ENCODE measurements at places on chromosomes 1 and 21.

DNA sequence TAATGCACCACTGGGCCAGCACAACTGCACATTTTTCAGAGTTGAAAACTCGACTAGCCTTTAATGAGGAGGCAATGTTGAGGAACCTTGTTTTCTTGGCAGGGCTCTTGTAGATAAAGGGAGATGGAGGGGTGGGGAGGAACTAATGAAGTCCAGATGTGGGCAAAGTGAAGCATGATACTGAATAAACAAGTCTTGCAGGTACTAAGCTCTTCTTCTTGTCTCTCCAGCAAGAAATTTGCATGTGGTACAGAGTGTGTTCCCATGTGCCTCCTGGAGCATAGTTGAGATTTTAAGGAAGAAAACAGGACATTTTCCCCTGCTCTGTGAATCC lies 47.0 kb downstream of the PLPP3 start:
- peak; percentile 42 for DNase-seq

GRCh38 chr1:53266038-53266437 lies 27.7 kb upstream of the MAGOH start:
- DNase-seq = no peak

GRCh38 chr1:220784751-220785150 lies 2.0 kb upstream of the MTARC1 start:
- DNase-seq = no peak

- DNase-seq = no peak
Observed at GRCh38 chr1:55926906-55927471, 652.4 kb downstream of the PLPP3 start.

DNA sequence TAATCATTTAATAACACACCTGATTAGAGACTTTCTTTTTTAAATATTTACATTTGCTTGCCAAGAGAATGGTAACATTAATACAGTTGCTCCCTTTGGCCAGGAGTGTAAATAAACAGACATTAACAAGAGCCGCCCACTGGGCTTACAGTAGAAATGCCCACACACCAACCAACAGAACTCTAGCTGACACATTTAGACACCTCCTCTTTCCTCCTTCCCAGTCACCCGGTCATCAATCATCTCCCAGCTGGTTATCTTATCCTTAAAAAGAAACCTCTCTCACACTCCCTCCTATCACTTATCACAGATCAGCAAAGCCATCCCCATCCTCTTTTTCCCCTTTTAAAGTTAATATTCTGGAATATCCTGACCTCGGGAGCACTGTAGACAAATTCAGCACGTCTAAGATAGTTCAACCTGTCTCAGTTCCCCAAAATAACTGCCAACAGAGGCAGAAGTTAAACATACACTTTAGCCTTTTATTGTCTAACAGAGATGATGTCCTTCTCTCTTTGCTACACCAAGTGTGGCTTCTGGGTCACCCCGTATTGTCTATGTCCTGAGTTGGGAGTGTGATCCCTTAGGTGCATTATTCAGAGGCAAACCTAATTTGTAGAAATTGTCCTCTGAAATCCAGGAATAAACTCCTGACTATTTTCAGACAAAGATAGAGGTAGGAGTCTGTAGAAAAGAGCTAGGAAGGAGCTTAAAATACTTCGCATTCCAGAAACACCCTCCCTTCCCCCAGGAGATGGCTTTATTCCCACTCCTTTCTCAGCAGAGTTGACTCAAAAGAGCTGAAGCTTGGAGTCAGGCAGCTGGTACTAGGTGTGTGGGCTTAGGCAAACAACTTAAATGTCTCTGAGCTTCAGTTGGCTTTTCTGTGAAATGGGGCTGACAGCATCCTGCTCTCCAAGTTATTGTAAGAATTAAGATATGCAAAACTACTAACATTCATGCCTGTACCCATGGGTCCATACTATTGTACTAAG lies 8.8 kb downstream of the MYCL start:
- peak; percentile 68 for DNase-seq

DNA sequence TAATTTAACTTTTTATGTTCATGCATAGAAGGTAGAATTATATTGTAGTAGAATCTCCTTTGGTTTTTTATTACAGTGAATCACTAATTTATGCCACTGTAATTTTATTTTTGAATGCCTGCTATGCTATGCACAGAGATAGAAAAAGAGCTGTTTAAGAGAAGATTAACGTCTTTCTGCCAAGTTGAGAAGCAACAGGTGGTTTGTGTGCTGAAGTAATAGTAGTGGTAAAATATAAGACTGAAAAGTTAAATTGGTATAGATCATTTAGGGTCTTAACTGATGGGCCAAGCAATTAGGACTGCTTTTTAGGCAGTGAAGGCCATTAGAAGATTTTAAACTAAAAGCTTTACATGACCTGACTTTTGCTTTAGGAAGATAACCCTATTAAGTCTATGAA lies 115.1 kb downstream of the SYT14 start:
- DNase-seq = no peak

- DNase-seq = no peak
Observed at GRCh38 chr1:107415241-107415640, 274.4 kb downstream of the NTNG1 start.

- DNase-seq = no peak
Observed at GRCh38 chr21:34944015-34944755, 104.9 kb downstream of the RUNX1 start.

DNA sequence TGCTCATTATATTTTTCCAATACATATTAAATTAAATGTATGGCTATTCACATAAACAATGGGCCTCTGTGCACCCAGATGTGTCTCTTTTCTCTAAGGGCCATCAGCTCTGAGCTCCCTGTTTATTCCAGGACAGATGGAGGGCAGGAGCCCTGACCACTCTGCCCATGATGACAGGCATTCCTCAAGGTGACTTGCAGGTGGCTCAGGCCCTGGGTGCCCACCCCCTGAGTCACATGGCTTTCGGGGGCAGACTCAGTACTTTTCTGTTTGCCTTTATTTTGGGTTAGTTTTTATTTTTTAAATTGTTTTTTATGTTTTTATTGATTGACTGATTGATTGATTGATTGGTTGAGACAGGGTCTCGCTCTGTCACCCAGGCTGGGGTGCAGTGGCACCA lies 6.4 kb upstream of the LRP8 start:
- no peak for DNase-seq

DNA sequence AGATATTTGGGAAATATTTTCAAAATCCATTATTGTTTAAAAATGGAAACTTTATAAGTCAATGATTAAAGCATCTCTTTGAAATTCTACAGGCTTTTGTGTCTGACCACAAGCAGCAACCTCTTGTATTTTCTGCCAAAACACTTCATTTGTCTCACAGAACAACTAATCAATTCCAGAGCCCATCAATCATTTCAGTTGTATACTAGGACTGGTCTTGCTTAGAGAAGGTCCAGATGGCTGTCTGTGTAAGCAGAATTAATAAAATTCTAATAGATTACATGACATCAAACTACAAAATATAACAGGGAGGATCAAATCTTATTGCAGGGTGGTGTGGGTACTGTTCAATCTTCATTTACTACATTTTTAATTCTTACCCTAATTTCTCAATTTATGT lies 76.4 kb downstream of the ACBD6 start:
- no peak for DNase-seq

GRCh38 chr1:234273981-234274380 lies 99.3 kb upstream of the COA6 start:
- DNase-seq = no peak

DNA sequence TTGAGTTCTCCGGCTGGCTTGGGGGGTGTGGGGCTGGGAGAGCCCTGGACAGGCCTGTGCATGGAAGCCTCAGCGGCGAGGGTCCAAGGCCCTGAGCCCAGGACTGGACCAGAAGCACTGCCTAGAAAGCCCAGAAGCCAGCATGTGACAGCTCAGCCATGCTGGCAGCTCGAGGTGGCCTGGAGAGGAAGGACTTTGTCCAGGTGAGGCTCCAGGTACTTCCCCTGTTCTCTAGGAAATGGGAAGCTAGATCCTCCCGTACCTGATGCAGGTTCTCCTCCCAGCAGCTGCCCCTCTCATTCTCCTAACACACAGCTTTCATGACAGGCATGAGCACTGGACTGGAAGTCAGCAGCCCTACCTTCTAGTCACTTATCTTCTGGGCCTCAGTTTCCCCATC lies 6.4 kb downstream of the PADI3 start:
- DNase-seq = no peak

DNA sequence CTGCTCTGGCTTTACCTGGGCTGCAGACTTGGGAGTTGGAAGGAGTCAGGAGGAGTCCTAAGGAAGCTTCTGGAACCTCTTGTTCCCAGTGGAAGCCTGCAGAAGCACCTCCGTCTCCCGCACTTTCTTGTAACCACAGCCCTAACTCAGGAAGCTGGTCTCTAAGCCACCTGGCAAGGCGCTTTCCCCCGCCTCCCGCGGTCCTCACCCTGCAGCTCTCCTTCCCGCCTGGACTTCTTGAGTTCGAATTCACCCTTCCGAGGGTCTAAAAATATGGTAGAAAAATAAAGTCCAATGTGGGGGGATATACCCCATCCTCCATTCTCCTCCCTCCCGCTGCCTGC lies 15.1 kb downstream of the PAX7 start:
- no peak for DNase-seq

Data from fibroblast of skin of left biceps (primary cell).